Stimulated activated CD4-positive, alpha-beta T cell treated with anti-CD3 and anti-CD28 coated beads, Interleukin-4, amount 100 ng/mL, for 24 hours (primary cell): ENCODE measurements at places on chromosomes 16 and 17.

- DNase-seq = no peak
These were observed 63.7 kb upstream of the NLK start for GRCh38 chr17:27978689-27979175.

DNA sequence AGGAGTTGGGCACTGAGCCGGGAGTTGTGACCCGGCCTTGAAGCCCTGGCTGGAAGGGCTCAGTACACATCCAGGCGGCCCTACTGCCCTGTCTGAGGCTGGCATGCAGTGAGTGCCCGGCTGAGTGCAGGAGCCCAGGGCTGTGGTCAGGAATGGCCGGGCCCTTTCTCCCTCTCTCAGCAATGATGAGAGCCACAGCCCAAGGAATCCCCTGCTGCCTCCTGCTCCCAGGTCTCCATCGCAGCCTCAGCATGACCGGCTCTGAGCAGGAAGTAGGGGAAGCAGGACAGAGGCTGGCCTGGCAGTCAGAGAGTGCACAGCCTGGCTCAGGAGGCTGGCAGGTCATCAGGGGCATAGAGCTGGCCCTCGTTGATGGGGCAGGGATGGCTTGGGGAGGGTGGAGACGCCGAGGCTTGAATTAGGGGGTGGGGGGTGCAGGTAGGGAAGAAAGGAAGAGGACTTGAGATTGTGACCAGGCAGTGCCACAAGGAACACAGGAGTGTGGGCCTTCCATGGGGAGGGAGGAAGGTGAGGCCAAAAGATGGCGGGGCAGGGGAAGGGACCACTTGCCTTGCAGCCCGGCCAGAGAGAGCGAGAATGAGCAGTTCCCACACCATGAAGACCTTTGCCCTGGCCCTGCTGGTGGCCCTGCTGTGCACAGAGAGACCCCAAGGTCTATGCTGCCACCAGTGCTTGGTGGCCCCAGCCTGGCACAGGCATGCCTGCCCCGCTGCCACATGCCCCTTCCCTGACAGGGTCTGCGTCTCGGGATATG, 32.1 kb upstream of the KRT17 start:
- DNase-seq = no peak

GRCh38 chr16:74249254-74249653, 47.4 kb upstream of the PSMD7 start:
- DNase-seq = no peak

DNA sequence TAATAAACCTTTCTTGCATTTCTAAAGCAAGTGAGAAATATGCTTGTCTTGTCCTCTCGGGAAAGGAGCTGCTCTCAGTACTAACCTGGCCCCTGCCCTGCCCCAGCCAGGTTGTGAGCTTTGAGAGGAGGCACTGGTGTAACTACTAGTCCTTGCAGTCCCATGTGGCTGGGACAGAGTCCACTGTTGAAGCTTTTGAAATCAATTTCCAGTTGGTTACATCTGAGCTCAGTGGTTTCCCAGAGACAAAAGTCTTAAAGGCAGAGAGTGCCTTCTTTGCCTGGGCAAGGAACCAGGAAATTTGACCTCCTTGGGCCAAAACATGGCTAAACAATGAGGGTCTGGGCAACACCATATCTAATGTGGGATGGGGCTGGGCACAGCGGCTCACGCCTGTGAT, 48.7 kb downstream of the GSG1L start:
- DNase-seq = no peak

DNA sequence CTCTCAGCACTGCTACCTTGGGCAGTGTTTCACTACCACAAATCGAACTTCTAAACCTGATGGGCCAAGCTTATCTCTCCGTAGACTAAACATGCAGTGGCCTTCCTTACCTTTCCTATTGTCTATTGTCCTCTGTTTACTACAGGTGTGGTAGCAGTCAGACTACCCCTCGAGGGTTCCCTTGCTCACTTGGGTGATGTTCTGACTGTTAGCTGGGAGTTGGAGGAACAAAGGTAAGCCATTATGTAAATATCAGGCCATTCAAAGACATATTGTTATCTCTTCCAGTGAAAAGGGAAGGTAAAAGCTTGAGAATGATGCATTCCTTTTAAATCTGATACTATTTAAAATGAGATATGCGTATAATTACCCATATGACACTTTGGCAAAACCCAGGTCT, 828.3 kb upstream of the EEF2KMT start:
- no peak for DNase-seq

- peak; percentile 85 for DNase-seq
These were observed at the start of gene SNN for GRCh38 chr16:11667824-11668622. Gene SNN (plus strand): TSS chr16:11668455. CDS start chr16:11676060, 7,605 bp downstream.

GRCh38 chr16:23920446-23920845, 84.7 kb downstream of the PRKCB start:
- no peak for DNase-seq

DNA sequence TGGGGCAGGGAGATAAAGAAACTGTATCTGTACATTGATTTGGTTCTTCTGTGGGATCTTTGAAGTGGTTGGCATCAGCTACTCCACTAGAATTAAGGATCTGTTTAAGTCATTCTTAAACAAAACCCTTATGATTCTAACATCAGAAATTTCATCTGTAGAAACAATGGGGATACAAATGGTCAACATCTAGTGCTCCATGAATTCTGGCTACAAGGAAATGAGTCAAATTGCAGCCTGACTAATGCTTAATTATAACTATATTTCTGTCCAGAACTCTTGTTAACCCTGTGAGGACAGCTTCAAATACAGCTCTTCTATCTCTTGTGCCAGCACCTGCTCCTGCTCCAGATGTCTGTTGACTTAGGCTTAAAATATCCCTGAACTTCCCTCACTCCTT, 13.9 kb upstream of the GINS3 start:
- no peak for DNase-seq

DNA sequence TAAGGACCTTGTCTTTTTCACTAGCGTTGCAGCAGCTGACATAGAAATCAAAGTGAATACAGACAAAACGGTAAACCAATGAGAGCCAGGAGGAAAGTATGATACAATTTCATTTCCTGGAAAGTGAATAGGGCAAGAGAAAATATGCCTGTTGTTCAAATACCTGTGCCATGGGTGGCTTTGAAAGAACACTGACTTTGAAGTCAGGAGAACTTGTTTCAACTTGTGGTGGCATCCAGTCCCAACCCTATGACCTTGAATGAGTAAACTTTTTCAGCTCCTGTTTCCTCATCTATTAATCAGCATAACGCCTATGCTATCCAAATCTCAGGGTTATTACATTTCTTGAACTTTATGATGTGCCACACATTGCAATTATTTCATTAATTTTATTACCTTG, 173.7 kb upstream of the HS3ST3A1 start:
- no peak for DNase-seq

GRCh38 chr16:61862221-61863155, 173.8 kb downstream of the CDH8 start:
- DNase-seq = no peak

- no peak for DNase-seq
These were observed 220.1 kb downstream of the FOXL1 start for GRCh38 chr16:86798247-86799041.

- no peak for DNase-seq
These were observed 126.6 kb downstream of the SOCS1 start for GRCh38 chr16:11129378-11129781.
